Chondrocyte (in vitro differentiated cells): ENCODE measurements at places on chromosomes 11 and 22. TPM values are rescaled to one million over a fixed set of nuclear protein-coding genes. Genes with fewer than 3 reads are reported as not detected.

GRCh38 chr22:28589102-28589750, 90.4 kb downstream of the TTC28 start:
- no peak overlapping the region for H3K4me3 ChIP-seq
- no peak for DNase-seq
- no peaks in the 10 kb centered on the region for H3K36me3 ChIP-seq
- H3K4me1 ChIP-seq = peaks cover 1% of the 10 kb centered on the region

OR8G1 gene
- not detected in 3 replicates for total RNA-seq

DNA sequence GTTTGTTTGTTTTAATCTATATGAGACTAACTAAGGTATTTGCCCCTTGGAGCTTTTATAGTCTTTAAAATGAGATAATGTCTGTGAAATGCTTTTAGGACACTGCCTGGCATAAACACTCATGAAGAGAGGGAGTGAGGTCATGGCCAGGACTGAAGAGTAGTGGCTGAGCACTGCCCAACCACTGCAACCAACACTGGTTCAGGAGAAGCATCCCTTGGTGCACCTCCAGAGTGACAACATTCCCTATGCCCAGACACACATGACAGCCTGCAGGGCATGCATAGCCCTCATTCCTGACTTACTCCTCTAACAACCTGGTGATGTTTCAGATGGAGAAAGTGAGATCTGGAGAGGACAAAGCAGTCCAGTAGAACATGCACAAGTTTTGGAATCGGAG, 36.1 kb downstream of the ME3 start:
- no peak overlapping the region for H3K27ac ChIP-seq
- H3K4me1 ChIP-seq = peaks cover 52% of the 10 kb centered on the region
- no peaks in the 10 kb centered on the region for H3K27me3 ChIP-seq
- no peak for DNase-seq
- H3K36me3 ChIP-seq = no peaks in the 10 kb centered on the region

GLB1L3 gene
- total RNA-seq = not detected in 3 replicates

IGLL1 gene
- total RNA-seq = not detected in 3 replicates

GRCh38 chr22:44419429-44419828, 78.6 kb downstream of the RTL6 start:
- no peak for DNase-seq
- H3K27me3 ChIP-seq = peaks cover 33% of the 10 kb centered on the region
- no peak overlapping the region for H3K27ac ChIP-seq
- H3K36me3 ChIP-seq = peaks cover 9% of the 10 kb centered on the region
- no peak overlapping the region for H3K4me3 ChIP-seq

GRCh38 chr22:19786264-19786585, 25.6 kb downstream of the TBX1 start:
- DNase-seq = peak; percentile 80
- H3K27me3 ChIP-seq = no peaks in the 10 kb centered on the region
- H3K36me3 ChIP-seq = peaks cover 5% of the 10 kb centered on the region
- no peak overlapping the region for H3K27ac ChIP-seq

DNA sequence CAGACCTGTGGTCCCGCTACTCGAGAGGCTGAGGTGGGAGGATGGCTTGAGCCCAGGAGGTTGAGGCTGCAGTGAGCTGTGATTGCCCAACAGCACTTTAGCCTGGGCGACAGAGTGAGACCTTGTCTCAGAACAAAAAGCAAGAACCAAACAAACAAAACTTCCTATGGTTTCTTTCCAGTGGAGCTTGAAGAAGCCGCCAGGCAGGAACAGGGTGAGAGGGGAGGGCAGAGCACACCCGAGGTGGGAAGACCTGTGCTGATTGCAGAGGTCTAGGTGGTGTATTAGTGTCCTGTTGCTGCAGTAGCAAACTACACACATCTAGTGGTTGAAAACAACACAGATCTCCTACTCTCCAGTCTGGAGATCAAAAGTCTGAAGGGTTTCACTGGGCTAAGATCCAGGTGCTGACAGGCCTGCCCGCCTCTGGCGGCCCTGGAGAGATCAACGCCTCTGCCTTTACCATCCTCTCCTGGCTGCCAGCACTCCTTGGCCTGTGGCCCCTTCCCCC, 10.5 kb downstream of the ARHGEF17 start:
- peak overlapping the region; percentile 59 for H3K27ac ChIP-seq
- DNase-seq = no peak
- H3K4me3 ChIP-seq = no peak overlapping the region
- no peaks in the 10 kb centered on the region for H3K27me3 ChIP-seq
